ENCODE measurements at places on chromosomes 3 and 15.

DNA sequence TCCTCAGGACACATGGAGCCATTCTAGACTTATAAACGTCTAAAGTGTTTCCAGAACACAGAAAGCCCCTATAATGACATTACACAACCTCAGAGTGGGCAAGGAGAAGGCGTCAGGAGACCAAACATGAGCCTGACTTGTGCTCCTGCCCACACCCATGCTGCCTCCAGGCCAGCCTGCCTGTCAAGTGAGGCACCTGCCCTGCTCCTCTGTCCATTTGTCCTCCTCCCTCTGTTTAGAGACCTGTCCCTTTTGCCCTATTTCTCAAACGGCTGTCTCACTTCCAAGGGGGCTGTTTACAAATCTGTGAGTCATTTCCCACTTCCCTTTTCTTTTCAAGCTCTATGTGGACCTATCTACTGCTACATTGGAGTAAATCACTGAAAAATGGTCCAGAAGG is 21.0 kb downstream of the ZDHHC3 start:
- no peak for DNase-seq

DNA sequence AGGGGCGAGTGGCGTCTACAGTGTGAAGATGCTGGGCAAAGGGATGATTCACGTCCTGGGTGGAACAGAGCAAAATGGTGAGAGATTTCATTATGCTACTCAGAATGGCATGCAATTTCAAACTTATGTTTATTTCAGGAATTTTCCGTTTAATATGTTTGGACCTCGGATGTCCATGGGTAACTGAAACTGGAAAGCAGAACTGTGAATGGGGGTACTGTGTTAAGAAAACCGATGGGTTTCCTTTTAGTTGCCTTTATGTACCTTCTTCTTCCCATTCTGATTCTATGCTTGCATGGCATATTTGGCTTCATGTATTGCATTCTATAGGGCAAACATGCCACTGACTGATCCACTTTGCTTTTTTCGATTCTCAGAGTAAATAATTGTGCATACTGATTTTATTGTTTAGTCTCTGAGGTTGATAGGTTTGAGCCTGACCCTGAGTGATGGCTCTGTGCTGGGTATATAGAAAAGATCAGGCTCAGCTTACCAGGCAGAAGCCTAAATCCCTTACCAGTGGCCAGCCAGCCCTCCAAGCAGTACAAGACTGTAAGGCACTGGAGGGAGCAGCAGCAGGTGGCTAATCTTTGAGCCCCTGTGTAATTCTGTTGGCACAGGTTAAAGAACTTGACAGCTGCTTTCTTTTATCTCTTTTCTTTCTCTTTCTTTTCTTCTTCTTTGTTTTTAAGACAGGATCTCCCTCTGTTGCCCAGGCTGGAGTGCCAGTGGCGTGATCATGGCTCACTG is 4.5 kb downstream of the QTRT2 start:
- no peak for DNase-seq

DNA sequence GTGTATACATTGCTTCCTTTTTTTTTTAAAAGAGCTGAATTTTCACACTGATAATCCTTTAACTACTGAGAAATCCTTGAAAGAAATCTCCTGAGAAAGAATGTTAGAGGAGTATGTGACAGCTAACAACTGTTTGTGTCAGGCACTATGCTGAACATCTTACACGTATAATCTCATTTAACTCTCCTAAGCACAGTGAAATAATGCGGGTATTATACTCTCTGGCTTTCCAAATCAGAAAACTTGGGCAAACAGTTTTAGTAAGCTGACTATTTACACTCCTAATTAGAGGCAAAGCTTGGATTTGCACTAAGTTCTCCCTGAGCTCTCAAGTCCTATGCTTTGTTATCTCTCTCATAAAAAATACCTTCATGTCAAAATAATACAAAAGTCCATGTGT is 69.3 kb downstream of the SMARCC1 start:
- DNase-seq: no peak

DNA sequence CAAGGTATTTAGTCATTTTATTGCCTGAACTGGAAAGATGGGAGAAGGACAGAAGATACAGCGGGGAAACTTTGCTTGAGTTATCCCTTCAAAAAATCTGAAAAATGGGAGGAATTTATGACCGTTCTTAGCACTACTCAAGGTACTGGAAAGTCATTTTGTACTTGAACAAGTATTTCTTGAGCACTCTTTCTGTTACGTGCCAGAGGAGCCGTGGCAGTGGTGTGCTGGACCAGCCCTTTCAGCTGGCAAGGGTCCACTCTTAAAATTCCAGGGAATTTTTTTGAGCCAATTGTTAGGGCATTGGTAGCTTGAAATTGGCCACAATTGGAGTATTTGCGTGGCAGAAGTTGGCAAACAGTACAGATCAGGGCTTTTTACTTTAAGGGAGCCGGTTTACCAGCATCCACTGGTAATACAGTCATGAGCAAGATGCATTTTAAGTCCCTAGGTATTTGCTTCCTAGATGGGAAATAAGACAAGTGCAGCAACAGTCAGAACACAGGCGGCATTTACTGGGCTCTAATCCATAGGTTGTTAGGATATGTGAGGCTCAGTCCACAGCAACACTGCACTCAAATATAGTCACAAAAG is 145.9 kb upstream of the ST8SIA2 start:
- DNase-seq: no peak

GRCh38 chr15:64029633-64030032 is 16.7 kb downstream of the DAPK2 start:
- no peak for DNase-seq

GRCh38 chr15:85120351-85121113 is 138.9 kb downstream of the PDE8A start:
- no peak for DNase-seq

DNA sequence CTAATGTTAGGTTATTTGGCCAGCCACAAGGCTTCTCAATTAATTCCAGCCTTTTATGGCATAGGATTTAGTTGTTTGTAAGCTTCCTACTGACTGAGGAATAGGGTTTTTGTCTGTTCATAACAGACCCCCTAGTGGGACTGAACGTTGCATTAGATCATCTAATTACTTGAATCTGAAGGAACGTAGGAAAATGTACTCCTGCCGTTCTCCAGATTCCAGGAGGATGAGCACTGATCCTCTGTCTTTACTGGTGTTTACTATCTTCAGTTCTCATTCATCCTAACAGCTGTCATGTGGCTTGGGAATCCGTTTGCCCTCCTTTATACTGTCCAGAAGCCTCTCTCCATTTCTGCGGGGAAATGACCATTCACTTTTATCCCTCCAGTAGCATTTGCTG is 52.7 kb downstream of the RAD54L2 start:
- DNase-seq: no peak

DNA sequence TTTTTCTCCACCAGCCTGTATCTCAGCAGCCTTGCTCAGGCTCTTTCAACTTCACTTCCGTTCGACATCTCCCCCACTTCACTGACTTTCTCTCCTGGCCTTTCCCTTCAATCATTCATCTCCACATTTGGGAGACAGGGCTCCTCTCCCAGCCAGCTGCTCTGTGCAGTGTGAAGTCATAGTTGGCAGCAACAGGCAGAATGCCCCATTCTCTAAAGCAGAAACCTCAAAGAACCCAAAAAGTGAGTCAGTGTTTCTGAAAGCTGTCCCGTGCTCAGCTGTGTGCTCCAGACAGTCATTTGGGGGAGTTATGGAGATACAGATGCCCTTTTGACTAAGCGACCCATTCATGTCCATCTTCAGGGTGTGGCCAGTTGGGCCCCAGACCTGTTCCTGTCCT is 54.3 kb downstream of the NTRK3 start:
- no peak for DNase-seq

DNA sequence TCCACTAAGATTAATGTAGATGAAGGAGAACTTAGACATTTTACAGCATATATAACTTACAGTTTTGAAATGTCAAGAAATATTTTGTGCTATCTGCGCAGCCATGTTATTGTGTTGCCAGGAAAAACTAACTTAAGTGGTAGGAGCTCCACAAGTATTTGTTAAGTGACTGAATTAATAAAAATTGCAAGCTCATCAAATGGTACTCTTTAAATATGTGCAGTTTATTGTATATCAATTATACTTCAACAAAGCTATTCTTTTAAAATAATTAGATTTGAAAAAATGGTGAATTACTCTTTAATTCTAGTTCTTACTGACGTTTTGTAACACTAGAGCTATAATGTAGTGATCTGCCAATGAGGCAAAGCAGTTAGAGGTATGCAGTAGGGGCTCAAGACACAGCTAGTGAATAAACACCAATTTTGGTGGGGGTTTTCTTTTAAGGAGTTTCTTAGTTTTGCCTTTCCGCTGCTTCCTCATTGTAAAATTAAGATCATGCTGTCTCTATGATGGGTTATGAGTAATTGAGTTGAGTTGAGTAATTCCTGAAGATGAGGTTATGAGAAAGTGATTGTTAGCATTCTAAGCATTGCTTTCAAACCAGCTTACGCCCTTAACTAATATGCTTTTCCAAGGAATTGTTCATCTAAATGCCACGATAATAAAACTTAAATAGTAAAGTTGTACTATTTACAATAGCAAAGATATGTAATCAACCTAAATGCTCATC is 10.9 kb upstream of the LXN start:
- DNase-seq: no peak

DNA sequence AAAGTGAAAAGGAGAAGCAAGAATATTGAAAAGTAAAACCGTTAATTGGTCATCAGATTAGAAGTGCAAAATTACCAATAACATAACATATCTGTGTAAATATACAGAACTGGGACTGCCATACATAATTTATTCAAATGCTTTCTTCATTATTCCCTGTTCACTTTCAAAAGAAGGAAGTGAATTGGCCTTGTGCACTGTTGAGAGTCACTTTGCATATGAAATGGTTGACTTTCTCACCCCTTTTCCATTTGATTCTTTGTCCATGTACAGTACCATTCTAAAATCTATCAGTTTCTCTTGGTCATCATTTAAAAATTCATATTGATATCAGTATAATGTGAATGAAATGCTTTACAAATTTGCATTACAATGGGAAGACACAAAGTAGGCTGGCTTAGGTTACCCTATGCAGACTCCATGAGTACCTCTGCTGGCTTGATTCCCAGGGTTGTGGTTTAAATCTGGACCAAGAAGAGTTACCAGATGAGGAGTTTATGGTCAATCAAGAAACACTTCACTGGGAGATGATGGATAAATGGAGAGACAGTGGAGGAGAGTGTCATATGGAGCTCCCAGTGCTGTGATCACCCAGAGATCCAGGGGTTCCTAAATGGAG is 210.9 kb upstream of the TOPAZ1 start:
- no peak for DNase-seq

DNA sequence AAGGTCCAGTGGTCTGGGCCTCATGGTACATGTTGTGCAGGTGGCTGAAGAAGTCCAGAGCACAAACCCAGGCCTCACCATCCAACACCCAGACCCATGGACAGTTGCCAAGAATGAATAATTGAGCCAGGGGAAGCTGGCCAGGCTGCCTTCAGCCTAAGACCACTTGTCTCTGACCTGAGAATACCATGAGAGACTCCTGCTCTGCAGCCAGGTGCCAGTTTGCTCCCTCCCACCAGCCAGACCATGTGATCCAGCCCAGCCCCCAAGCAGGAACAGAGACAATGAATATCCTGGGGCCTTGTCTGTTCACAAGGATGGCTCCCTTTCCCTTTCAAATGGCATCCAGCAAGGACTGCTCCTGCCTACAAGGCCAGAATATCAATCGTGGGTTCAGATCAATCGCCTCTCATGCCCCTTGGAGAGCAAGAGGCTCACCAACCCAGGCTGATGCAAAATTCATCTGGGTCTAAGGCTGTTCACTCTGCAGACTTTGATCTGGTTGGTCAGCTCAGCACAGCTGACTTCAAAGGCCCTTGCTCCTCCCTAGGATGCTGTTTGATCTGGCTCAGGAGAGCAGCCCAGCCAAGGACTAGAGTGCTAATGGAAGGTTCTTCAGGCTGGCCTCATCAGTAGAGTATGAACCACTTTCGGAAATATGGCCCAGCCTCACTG is 13.4 kb downstream of the TRAIP start:
- no peak for DNase-seq

- DNase-seq: no peak
Measured at GRCh38 chr3:50388016-50388719, 28.8 kb upstream of the TMEM115 start.

DNA sequence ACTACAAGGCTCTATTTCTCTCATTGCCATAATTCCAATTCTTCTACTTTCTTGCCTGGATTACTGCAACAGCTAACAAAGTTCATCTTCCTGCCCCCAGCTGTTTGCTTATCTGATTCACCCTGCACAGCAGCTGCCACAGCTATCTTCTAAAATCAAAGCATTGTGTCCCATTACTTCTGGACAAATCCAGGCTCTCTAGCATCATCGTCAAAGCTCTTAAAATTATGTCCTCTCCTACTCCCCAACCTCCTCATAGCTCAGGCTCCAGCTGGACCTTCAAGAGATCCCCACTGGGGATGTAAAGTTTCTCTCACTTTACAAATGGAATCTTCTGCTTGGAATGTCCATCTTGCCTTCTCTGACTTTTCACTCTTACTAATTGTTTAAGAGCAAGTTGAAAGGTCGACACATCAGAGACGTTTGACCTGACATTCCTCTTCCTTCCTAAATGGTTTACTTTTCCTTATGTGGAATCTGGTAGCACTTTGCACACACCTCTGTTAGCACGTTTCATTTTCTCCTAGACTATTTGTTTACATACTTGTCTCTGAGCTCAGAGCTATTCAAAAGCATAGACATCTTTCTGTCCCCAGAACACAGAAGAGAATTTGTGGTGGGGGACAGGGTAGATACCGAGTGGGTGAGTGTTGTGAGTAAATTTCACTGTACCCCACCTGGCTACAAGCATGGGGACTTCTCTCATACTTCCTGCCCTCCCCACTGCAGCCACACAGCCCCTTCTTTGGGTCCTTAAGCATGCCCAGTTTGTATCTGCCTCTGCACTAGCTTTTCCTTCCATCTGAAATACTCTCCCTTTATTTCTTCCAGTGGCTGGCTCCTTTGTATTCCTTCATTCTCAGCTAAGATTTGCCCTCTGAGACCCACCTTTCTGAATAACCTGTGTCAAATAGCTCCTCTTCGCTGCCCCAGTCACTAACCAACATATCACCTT is 77.9 kb downstream of the SERPINI1 start:
- DNase-seq: no peak

All from stimulated activated CD4-positive, alpha-beta T cell treated with anti-CD3 and anti-CD28 coated beads, Interleukin-4, amount 100 ng/mL, for 1 hour (primary cell).